A673 (cell line): ENCODE measurements at places on chromosomes 7 and 10.

- peak; percentile 34 for DNase-seq
Observed at GRCh38 chr10:28367929-28368484, 65.1 kb upstream of the MPP7 start.

DNA sequence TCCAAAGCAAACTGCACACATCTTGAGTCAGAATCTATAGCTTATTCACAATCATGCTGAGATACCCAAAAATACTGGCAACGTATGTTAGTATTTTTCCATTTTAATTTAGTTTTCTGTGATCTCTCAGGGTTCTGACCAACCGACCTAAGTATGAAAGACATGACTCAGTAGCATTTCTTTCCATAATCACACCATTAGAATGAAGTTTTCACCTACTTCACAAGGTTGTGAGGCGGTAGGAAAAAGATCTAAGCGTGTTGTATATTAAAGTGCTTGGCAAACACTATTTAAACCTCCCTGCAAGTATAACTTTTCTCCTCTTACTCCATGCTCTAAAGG is 49.1 kb downstream of the PLCE1 start:
- DNase-seq = no peak

DNA sequence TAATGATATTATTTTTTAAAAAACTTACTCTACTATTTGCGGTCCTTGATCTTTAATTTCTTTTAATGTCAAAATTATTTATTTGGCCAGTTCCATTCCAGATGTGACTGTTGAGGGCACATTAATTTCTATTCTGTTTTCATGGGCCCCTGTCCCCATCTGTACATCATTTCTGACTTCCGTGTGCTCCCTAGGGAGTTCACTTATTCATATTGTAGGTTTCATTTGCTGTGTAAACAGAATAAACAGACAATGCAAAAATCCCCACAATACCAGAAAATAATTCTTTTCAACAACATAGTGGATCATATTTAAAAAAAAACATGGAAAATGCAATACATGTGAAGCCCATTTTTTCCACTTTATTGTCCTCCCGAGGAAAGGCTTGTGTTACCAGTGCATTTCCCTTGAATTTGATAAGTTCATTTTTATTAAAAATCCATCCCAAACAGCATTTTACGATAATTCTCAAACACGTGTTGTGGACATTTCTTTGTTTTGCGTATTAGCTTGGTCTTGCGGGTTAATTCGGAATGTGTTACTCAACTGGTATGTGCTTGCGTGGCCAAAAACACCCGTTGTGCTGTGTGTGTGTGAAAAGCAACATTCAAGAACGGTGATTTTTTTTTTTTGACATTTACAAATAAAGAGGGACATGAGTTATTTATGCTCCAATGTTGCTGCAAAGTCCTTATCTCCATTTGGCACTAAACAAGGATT is 138.4 kb downstream of the MGMT start:
- no peak for DNase-seq

DNA sequence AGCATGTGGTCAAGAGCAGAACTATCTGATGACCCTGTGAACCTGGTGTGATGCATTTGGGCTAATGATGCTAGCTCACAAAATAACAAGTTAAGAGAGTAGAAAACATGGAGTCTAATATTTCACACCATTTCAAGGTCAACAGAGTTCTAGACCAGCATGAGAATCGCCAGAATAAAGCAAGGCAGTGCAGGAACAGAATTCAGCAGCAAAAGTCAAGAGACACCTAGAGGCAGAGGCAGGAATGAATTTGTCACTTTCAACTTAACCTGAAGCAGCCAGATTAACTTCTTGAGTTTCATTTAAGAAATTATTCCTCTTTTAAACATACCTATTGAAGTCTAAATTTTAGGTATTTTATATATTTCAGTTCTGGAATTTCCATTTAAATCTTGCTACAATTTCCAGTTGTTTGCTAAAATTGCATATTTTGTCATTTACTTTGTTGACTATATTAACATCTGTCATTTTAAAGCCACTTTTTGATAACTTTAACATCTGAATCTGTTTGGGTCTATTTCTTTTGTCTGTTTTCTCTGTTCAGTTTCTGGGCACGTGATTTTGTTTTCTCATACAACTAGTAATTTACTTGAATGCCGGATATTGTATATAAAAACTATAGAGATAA is 44.2 kb upstream of the PRSS58 start:
- peak; percentile 26 for DNase-seq

DNA sequence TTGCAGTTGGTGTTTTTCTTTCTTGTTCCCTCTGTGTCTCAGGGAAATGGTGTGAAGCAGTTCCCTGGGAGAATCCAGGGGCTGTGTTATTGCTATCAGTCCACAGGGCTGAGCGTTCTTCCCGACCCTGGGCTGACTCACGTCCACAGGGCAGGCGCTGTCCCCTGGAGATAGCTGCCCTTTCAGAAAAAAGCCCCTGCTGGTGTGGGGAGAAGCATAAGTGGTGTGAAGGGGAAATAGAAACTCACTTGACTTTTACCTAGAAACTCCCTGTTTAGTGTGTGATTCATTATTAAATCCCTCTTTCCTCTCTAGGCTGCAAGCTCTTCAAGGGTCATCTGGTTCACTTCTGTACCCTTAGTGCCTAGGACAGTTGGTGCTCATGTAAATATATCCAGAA is 63.3 kb upstream of the SMNDC1 start:
- no peak for DNase-seq

GRCh38 chr10:105540381-105540780 is 899.3 kb downstream of the SORCS3 start:
- DNase-seq = peak; percentile 38

DNA sequence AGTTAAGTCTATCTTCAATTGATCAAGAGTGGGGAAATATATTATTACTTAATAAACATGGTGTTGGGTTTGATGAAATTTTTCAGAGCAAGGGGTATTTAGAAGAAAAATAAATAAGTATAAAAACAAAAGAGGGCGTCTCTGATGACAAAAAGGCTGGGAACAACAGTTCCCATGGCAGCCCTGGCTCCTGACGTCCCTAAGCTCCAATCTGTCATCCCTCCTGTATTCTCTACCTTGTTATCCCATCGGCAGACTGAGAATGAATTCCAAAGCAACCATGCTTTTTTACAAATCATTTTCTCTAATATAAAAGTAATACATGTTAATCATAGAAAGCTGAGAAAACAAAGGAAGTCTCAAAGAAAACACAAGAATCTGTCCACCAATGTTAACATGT is 55.5 kb downstream of the SORBS1 start:
- no peak for DNase-seq

DNA sequence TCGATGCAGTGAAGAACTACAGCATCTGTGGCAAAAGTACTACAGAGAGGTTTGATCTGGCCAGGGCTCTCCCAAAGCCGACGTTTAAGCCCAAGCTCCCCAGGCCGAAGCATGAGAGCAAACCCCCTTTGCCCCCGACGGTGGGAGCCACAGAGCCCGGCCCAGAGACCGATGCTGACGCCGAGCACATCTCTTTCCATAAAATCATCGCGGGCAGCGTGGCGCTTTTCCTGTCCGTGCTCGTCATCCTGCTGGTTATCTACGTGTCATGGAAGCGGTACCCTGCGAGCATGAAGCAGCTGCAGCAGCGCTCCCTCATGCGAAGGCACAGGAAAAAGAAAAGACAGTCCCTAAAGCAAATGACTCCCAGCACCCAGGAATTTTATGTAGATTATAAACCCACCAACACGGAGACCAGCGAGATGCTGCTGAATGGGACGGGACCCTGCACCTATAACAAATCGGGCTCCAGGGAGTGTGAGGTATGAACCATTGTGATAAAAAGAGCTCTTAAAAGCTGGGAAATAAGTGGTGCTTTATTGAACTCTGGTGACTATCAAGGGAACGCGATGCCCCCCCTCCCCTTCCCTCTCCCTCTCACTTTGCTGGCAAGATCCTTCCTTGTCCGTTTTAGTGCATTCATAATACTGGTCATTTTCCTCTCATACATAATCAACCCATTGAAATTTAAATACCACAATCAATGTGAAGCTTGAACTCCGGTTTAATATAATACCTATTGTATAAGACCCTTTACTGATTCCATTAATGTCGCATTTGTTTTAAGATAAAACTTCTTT is 2.3 kb downstream of the LRRTM3 start:
- DNase-seq = no peak

GRCh38 chr7:145478541-145478940 is 638.1 kb upstream of the CNTNAP2 start:
- DNase-seq = no peak

DNA sequence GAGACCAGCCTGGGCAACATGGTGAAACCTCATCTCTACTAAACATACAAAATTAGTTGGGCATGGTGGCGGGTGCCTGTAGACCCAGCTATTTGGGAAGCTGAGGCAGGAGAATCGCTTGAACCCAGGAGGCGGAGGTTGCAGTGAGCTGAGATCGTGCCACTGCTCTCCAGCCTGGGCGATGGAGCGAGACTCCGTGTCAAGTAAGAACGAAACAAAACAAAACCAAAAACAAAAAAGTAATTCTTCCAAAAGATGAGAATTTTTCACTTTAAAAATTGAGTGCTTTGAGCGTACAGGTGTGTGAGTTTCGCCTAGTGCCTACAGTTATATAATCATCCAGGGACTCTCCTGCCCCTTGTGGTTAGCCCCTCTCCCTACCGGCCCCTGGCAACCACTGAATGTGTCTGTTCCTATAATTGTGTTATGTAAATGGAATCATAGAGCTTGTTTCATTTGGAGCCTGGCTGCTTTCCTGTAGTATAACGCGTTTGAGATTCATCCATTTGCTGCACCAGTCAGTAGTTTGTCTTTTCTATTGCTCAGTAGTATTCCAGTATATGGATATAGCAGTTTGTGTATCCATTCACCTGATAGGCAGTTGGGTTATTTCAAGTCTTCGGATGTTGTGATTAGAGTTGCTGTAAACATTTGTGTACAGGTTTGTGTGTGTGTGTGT is 80.0 kb downstream of the RBM33 start:
- DNase-seq = no peak

GRCh38 chr10:43862756-43863155 is 214.1 kb upstream of the ZNF32 start:
- no peak for DNase-seq

- no peak for DNase-seq
Observed at GRCh38 chr7:36916619-36917018, 192.3 kb upstream of the AOAH start.
